ENCODE measurements at places on chromosomes 16 and 17.

DNA sequence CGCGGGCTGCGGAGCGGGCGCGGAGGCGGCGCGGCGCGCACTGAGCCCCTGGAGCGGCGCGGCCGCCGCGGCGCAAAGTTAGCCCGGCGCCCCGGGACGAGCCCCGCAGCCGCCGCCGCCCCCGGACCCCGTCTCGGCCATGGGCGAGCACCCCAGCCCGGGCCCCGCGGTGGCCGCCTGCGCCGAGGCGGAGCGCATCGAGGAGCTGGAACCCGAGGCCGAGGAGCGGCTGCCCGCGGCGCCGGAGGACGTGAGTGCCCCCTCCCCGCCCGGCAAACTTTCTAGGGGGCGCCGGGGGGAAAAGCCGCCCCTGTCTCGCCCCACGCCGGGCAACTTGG lies 388 bp downstream of the RHBDL3 start:
- no peak for DNase-seq

DNA sequence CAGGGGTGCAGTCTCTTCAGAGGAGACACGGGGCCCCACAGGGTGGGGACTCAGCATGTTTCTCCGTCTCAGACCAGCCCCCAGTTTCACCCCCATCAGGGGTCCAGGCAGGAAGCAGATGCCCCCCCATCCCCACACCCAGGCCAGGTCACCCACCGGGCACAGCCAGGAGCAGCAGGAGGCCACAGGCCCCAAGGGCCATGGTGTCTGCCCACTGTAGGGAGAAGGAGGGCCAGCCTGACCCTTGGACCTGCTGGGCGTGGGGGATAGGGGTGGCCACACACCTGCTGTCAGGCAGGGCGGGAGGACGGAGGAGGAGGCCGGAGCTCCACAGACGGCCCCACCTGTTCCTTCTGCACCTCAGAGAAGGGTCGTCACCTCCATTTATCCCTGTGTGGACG lies at the start of gene TPSG1:
Gene TPSG1 (minus strand): TSS at position 218 of the 401 bp plus-strand sequence. CDS start 16 bp downstream, at position 202.
- no peak for DNase-seq

GRCh38 chr16:2460916-2461315 lies 1.0 kb downstream of the TEDC2 start:
- no peak for DNase-seq

- DNase-seq: no peak
Measured at GRCh38 chr16:8330761-8331160, 259.6 kb downstream of the TMEM114 start.

DNA sequence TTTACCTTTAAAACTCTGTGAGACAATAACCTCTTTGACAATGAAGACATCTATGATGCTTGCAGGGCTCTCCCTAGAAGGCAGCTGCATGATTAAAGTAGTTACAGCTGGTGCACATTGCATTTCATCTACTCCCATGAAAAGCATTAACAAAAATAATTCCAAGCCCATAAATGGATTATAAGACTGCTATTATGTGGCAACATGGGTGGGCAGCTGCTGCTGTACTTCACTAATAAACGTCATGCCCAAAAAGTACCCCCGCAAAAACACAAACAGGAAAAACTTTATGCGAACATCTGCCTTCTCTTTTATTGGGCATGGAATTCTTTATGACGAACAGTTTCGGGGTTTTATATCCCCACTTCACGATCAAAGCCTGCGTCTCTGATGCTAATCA lies 224.9 kb downstream of the CA10 start:
- no peak for DNase-seq

GRCh38 chr17:59621771-59622170 lies 2.1 kb downstream of the CLTC start:
- no peak for DNase-seq

GRCh38 chr16:82954224-82954929 lies 327.6 kb downstream of the CDH13 start:
- DNase-seq: no peak

DNA sequence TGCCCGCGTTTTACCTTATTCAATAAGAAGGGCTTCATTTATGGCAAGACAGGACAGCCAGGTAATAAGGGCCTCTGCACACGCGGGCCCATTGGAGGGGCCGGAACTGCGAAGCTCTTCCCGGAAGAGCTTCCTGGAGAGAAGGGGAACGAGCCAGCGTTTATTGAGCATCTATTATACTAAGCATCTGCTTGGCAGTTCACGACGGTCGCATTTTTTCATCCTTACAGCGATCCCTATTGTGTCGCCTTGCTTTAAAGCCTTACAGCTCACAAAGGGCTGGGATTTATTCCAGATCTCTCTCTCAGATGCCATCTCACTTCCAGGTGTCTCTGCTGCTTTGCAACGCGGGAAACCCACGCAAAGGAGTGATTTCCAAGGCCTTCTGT lies 546 bp downstream of the ZPBP2 start:
- DNase-seq: no peak

DNA sequence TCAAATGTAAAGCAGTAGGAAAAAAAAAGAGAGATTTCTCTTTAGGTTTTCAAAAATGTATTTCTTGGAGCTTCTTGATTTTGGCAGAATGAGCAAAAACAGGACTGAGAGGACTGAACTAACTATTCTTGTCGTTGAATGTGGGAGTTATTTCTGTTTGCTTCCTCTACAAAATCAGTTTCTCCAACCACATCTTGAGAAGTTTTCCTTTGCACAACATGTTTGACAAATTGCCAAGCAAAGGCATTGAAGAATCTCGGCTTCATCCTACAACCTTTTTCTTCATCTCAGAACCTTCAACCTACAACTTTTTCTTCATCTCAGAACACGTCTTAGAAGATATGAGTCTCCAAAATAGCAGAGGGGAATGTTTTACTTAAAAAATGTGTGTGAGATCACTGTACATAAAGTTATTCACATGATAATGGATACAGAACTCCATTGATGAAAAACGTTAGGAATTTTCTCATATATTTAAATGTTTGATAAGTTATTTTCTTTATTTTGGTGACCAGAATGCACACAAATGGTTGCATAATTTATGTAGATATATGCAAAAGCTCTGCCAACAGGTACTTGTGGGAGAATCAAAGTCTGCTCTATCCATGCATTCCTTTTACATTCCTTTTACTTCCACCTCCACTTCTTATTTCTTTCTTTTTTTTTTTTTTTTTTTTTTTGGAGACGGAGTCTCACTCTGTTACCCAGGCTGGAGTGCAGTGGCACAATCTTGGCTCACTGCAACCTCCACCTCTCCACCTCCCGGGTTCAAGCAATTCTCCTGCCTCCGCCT lies 370.0 kb downstream of the KCNJ2 start:
- DNase-seq: no peak

- DNase-seq: no peak
Measured at GRCh38 chr17:19316761-19317358, 45.7 kb downstream of the B9D1 start.

DNA sequence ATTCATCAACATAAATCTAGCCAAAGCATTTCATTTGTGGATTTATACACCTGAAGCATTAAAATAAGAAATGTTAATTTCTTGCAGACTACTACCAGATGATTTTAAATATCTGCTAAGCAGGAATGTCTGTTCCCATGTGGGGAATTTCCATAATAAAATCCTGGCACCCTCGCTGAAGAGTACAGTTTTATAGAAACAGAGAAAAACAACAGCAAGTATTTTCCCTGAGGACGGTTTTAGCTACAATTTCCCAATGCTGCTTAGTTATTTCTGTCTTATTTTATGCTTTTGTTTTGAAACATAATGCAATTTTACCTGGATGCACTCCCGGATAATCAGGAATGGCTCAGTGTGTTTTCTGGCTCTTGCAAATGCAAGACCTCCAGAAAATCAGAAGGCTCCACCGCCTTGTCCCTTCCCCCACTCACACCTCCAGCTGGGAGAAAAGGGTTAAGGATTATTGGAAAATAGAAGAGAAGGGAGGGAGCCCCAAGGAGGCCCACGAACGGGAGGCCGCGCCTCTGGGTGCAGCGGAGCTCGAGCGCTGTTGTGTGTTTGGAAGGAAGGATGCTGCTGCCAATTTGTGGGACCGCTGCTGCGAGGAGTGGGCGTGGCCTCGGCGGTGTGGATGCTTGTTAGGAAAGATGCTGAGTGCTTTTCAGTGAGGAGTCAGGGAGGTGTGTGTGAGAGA lies at the start of gene CNTNAP4:
Gene CNTNAP4 (plus strand): TSS at position 657 of the 694 bp plus-strand sequence. CDS start 262 bp downstream, outside the sequence.
- DNase-seq: no peak

GRCh38 chr16:49497466-49497865 lies 123.9 kb downstream of the C16orf78 start:
- DNase-seq: no peak

DNA sequence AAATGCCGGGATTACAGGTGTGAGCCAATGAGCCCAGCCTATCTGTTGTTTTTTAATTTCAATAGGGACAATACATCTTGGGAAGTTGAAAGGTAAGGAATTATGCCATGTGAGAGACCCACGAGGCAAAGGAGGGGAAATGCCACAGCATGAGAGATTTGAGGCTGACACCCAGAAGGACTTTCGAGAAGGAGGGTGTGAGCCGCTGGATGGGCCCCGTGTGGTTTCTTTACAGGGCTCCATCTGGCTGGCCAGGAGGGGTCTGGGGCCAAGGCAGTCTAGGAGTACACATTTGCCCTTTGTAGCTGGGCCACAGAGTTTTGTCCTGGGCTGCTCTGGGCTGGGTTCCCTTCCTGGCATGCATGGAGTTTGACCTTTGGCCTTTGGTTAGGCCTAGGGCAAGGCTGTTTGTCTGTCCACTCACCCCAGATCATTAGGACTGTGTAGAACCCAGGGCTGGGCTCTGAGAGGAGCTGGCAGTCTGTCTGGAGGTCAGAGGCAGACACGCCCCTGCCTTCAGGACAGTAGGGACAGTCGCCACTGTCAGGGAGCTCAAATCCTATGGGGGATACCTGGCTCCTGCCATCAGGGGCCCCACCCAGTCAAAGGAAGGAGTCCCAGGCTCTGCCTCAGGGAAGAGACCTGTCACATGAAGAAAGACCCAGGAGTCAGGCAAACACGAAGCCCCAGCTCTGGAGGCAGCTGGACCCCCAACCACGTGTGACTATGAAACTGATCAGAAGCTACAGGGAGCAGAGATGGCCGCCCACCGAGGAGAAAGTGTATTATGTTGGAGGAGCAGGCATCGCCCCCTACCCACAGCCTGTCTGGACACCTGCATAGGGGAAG lies 24.2 kb upstream of the NXPH3 start:
- DNase-seq: no peak

- no peak for DNase-seq
Measured at GRCh38 chr16:88659160-88659559, 3.7 kb downstream of the MVD start.

DNA sequence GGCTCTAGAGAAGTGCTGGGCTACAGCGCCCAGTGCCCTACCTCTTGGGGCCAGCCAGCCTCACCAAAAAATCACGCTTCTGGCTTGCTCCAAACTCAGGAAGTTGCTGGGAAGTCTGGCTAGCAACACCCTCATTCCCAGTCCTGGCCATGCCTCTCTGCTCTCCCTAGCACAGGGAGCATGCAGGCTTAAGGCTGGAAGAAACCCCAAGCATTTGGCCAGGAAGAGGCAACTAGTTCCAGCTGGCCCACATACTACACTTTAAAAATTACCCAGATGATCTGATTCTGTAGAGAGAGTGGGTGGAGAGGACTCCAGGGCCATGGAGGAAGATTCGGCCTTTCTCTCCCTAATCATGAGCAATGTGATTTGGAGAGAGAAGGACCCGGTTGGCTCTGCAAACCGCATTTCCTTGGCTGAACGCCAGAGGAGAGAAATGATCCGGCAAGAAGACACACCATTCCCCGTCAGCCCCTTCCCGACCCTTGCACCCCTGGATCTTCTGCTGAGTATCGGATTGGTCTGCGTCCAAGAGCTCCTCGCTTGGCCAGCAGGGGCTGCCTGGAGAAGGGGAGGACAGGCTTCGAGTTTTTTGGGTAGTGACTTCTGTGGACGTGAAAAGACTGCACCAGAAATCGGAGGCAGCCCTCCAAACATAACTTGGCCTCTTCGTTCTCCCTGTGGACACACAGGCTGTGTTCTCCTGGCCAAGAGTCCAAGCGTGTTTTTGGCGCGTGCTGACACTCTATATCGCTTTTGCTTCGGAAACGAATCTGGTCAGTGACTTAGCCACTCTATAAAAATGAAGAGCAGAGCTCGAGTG lies 406.3 kb downstream of the WWOX start:
- no peak for DNase-seq

GRCh38 chr17:31554930-31555329 lies 163.5 kb downstream of the RAB11FIP4 start:
- no peak for DNase-seq

DNA sequence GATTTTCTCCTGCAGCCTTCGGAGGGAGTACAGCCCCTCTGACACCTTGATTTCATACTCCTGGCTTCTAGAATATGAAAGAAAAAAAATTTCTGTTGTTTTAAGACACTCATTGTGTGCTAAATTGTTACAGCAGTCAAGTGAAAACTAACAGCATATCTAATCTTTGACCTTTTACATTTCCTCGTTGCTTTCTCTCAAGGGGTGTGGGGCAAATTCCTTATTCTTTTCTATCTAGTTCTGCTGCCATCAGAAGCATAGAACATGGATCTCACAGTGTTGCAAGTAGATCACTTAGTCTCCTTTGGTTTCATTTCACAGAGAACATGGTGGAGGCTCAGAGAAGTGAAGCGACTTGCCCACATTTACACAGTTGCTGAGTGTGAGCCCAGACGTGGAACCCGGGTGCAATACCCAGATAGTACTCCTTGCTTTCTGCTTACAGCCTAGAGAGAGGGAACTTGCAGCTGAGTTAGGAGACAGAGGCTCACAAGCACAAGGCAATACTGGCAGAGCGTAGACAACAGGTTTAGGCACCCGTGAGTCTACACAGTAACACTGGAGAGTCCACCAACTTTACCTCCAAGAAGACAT lies 28.7 kb upstream of the MMD start:
- no peak for DNase-seq

GRCh38 chr16:65059406-65059980 lies 62.4 kb downstream of the CDH11 start:
- no peak for DNase-seq

DNA sequence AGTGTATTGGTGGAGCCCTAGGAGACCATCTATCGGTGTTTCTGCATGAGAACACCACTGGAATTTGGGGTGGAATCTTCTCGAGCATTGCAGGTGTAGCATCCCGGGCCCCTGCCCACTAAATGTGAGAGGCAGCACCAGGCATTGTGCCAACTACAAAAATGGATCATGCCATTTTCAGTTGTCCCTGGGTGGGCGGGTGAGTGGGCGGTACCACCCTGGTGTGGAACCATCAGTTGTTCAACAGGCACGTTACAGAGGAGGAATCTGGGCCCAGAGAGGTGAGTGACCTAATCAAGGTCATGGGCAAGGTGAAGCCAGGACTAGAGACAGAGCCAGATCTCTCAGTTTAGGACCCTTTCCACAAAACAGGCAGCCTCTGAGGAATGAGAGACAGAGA lies 8.8 kb downstream of the PIPOX start:
- no peak for DNase-seq
